ENCODE measurements at places on chromosomes 7 and 10.

GRCh38 chr10:121137533-121137932, 286.4 kb downstream of the WDR11 start:
- DNase-seq, result no peak

GRCh38 chr7:91865511-91865910, 15.0 kb downstream of the MTERF1 start:
- no peak for DNase-seq

GRCh38 chr7:68158686-68159295, 1162.2 kb downstream of the TYW1 start:
- DNase-seq, result no peak

- DNase-seq, result no peak
These were observed 230.9 kb downstream of the KLF6 start for GRCh38 chr10:3554121-3554522.

GRCh38 chr7:1361756-1362125, 97.5 kb downstream of the MICALL2 start:
- DNase-seq, result no peak

Data from CD4-positive, alpha-beta T cell treated with Interleukin-17A for 1 hour (primary cell).